Activated CD4-positive, CD25-positive, alpha-beta regulatory T cell treated with anti-CD3 and anti-CD28 coated beads, Interleukin-2, amount 50 U/mL, for 72 hours (primary cell): ENCODE measurements at places on chromosomes 2 and 18.

GRCh38 chr2:174605687-174606086 is 8.1 kb upstream of the WIPF1 start:
- DNase-seq = no peak

GRCh38 chr2:237739101-237739500 is 59.5 kb upstream of the RBM44 start:
- no peak for DNase-seq

GRCh38 chr2:14815201-14815600 is 182.7 kb downstream of the LRATD1 start:
- DNase-seq = no peak

- no peak for DNase-seq
Measured at GRCh38 chr2:145080426-145080825, 560.5 kb upstream of the ZEB2 start.

DNA sequence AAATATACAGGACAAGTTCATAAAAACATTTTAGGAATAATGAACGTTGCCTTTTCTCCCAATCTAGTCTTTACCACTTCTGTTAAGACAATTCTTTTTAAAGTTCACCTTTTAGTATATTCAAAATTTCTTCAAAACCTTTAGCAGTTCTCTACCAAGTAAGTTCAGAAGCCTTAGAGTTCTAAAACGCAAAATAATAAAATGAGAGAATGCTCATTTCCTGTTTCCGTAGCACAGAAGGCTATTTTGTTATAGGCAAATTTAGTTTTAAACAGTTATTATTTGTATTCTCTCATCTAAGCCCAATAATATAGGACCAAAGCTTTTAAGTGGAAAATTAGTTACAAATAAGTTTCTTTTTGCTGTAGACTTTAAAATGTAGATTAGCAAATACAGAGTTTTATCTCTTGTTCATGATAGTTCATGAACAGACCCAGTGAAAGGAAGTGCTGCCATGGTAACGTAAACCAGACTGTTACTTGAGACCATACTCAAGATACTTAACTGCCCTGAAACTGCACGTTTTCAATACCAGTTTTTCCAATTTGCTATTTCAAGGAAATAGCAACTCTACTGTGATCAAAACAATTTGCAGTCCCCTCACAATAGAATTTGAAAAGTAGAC is 173.1 kb upstream of the STON1 start:
- no peak for DNase-seq

DNA sequence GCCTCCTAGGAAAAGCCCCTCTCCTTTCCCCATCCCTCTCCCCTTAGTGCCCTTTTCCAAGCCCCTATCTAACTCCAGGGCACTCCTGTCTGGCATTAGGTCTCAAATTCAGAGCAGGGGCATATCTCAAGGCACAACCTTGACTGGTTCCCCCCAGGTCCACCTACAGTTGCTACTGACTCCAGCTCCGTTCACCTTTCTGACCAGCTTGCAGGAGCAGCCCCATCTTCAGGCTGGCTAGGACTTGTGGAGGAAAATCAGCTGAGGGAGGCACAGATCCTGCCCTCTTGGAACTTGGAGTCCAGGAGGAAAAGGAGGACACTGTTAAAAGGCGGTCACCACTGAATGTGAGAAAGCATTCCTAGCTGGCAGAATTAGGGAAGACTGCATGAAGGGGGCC is 152.4 kb downstream of the ZFP36L2 start:
- no peak for DNase-seq

GRCh38 chr18:46253498-46253897 is 149.3 kb downstream of the HAUS1 start:
- DNase-seq = no peak

DNA sequence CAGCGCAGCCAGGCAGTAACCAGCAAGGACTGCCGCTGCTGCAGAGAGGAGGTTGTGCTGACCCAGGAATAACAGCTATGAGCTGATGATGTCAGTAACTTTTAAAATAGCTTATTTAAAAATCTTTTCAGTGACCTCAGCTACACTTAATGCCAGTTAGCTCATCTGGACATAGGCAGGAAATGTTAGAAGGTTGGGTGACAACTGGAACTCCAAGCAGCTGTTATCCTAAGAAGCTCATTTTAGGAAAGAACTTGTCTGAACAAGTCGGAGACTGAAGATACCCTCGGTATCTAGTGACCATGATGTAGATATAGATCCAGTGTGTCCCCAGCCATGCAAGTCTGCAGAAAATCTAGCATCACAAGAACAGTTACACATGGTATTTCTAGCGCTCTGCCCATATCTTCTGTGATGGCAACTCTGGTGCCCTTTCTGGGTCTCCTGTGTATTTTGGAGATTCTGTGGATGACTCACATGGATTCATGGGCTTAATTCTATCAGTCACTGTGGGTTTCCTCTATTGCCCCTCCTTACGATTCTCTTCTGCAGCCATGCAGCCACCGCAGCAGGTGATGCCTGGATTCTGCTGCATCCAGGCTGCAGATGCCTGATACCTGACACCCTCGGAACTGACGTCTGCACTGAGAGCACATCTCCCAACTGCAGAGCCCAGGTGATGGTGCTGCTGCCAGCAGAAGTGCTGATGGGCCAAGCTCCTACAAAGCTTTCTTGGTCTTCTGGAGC is 19.8 kb upstream of the PLEK start:
- no peak for DNase-seq

DNA sequence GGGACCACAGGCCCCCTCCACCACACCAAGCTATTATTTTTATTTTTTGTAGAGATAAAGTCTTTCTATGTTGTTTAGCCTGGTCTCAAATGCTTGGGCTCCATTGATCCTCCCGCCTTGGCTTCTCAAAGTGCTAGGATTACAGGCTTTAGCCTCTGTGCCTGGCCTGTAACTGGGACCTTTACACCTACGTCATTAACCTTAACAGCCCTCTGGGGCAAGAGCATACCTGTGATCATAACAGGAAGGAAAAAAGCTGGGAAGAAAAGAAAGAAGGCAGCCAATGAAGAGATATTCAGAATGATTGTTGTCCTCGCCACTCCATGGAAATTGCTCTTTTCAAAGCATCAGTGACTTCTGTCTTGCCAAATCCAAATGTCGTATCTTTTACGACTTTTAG is 338.2 kb downstream of the LRRTM1 start:
- no peak for DNase-seq

DNA sequence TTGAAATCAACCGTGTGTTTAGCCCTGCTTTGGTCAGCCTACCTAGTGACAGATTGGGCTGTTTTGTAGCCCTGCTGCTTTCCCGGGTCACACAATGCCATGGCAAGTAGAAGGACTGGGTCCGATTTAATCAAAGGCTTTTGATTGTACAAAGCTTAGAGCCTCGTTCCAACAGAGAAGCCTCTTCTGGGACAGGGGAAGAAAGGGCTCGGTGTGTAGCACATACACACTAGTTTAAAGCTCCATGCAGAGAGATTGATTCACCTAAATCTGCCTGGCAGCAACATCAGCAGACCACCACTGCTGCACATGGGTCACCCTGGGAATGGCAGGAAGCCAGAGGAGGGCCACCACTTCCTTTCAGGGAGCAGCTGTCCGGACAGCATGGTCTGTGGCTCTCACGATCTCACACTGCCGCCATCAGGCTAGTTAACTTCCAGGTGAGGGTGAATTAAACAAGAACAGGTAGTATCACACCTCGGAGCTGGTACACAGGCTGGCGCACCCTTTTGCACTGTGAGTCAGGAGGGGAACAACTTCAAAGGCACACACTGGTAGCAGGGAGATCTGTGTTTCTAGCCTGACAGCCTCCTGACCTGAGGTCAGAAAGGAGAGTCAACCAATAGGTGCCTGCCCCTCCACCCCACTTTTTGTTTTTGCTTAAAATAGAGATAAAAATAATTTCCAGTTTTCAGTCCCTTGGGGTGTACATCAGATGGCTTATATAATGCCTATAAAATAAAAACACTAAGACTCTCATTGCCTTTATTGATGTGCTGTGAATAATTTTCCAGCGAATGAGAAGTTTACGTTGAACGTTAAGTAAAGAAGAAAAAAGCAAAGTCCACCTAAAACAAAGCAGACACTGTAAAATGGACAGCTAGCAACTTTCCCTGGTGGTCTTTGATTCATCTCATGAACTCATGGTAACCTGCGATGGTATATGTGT is 108.5 kb downstream of the CDCA7 start:
- no peak for DNase-seq

DNA sequence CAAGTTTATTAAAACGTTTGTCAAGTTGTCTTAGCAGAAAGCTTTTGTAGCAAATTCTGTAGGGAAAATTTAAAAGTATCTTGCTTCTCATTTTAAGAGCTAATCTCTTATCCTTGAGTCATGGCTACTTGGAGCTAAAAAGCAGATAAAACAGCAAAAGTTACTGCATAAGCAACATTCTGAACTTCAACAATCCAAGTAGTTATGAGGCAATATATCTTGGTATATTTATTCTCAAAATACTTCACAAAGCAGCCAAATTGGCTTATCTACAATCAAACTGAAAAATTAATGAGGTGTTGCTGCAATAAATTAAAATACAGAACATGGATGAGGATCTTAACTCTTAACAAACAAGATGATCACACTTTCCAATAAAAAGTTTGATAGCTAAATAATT is 306.5 kb downstream of the PIEZO2 start:
- no peak for DNase-seq

GRCh38 chr2:54208364-54209240 is 47.4 kb downstream of the TSPYL6 start:
- DNase-seq = no peak

- no peak for DNase-seq
Measured at GRCh38 chr18:37476611-37477295, 88.8 kb downstream of the CELF4 start.

DNA sequence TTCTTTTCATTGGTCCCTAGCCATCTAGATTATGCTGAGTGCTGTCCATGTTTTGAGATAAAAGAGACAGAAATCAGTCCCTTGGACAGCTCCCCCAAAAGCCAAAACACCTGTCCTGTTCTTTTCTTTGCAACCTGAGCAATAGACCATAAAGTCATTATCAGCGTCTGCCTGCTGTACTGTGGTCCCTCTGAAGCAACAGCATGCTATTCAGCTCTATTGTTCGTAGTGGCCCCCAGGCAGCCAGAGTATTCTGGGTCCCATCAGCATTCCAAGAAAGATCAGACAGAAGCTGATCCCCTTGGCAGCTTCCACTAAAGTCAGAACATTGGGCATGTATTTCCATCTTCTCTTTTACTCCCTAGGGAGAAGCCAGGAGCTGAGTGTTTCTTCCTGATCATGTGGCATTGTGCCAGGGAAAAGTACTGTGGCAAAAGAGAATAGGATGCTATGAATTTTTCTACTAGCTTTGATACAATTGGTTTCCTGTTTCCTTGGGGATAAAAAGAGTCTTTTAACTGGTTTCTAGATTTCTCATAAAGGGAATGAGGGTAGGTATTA is 33.6 kb upstream of the ZSWIM2 start:
- DNase-seq = no peak

DNA sequence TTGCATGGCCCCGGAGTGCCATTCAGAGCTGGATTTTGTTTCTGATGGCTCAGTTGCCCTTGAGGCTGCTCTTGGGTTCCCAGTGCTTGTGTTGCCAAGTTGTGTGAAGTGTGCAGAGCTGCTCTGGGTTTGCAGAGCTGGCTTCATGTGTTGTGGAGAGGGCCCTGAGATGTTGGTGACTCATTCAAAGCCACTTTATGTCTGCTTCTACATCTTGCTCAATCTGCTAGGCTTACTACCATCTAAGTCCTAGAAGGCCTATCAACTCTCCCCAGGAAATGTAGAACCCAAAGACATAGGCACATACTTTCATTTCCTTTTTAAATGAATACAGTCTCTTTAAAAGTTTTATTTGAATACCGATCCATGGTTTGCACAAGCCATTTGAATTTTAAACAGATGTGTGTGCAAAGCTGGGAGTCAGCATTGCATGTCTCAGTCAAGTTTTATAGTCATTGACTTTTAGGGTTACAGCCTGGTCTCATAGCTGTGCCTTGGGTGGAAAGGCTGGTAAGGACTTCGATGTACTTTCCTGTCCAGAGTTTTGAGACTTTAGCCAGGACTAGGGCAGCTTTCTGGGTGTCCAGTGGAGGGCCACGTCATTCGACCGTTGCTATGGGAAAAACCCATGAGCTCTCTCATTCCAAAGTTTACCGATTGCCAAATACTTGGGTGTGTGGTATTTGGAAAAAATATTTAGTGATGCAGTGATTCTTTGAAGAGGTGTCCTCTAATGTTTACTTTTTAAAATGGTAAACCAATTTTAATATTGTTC is 105.0 kb downstream of the LTBP1 start:
- DNase-seq = no peak

GRCh38 chr18:59898609-59899297 is 1.0 kb upstream of the PMAIP1 start:
- DNase-seq = no peak

DNA sequence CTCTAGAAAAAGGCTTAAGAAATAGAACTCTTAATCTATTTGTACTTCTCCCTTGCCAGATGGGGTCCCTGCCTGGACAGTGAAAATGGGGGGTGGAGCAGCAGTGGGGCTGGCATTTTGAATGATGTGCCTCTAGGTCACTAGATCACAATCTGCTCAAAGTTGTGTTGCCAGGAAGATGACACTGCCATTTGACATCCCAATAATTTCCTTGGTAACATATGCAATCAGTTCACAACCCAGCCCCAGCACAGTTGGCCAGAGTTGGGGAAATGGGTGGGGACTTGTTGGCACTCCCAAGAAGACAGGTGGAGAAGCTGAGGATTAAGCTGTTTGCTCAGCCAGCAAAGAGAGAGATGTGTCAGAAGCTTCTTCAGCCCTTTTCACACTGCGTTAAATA is 558.3 kb upstream of the KLHL29 start:
- DNase-seq = no peak

GRCh38 chr18:51559902-51560287 is 362.4 kb upstream of the MEX3C start:
- DNase-seq = no peak

DNA sequence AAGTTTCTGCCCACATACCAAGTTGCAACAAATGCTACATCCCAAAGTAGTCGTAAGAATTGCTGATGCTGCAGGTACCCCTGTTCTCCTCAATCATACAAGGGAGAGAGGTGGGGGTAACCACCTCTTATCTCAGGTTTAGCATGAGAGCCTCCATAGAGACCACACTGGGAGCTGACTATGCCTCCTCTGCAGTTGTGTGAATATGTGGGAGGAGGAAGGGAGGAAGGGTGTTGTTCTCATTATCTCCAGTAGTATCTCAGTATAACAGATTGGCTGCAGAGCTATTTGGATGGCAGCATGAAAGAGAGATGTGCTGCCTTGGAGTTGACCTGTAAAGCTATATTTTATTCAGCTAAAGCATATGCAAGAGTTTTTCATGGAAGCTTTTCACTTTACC is 690.7 kb downstream of the KCNJ3 start:
- DNase-seq = no peak

DNA sequence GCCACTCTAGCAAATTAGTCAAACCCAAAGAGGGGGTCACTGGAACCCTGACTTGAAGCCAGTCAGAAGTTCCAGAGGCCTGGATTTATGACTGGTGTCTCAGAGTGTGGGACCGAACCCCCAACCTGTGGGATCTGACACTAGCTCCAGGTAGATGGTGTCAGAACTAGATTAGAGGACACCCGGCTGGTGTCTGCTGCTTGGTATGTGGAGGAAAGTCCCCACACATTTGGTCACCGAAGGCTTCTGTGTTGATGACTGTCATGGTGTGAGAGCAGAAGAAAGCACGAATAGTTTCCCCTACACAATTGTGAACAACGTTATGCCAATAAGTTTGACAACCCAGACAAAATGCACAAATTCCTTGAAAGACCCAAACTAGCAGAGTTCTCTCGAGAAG is 48.1 kb downstream of the B3GNT2 start:
- DNase-seq = no peak
